Amniotic stem cell (primary cell): ENCODE measurements at places on chromosomes 5 and 9.

DNA sequence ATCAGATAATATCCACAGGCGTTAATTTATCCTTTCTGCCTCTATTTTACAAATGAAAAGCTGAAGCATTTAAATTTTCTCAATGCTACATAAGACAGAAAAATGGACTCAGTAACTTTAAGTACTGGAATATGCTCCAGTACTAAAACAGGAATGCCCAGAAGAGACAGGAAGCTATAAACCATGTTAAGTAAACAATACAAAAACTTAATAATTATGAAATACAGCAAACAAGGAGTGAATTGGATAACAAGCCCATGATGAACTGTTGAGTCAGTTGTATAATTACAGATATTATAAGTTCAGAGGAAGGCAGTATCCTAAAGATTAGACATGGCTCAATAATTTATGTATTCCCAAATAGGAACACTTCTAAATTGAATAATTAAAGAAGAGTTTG, 148.5 kb downstream of the CHSY3 start:
- DNase-seq: no peak

DNA sequence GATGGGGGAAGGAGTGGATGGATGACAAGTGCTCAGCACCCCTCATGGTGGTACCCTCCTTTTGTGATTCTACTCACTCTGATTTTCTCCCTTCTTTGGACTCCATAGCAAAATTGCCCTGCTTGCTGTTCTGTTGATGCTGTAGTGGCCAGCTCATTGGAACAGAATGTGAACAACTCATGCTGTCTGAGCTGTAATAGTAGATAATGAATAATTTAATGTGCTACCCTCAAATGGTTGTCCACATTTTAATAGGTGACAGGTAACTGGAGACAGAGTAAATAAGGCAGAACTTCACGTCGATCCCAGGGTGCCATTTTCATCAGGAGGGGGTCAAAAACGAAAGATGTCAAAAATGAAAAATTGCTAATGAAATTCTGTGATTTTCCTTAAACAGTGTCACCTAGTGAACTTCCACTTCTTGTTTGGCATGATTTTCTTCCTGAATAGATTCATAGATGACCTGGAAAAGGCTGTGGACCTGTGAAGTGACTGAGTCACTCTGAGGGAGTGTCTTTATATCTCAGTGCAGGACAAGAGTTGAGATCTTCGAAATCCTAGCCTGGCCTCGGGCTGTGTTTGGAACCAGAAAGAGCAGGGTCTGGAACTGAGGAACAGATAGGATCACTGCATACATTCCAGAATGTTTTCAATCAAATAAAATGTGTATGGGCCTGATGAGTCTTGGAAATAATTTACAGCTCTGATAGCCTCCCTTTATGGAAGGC, 270.2 kb downstream of the PSAT1 start:
- no peak for DNase-seq

DNA sequence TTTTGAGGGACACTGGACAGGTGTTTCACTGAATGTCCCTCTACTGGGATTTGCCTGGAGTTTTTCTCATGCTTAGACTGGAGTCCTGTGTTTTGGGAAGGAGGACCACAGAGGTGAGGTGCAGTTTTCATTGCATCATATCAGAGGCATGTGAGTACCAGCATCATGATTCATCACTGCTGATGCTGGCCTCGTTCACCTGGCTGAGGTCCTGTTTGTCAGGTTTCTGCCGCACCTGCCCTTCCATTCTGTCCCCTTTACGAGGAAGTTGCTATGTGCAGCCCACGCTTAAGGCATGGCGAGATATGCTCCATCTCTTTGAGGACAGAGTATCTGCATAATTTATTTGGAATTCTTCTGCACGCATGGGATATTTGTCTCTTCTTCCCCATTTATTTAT, 162.1 kb downstream of the TENT4A start:
- no peak for DNase-seq

- DNase-seq: no peak
Observed at GRCh38 chr9:109755040-109755439, 25.0 kb upstream of the PALM2AKAP2 start.

- no peak for DNase-seq
Observed at GRCh38 chr9:114078021-114078780, at the start of gene AMBP. Gene AMBP (minus strand): TSS chr9:114078300. CDS start chr9:114078209, 91 bp downstream.

- no peak for DNase-seq
Observed at GRCh38 chr5:61370506-61370905, 38.4 kb downstream of the ZSWIM6 start.

- DNase-seq: no peak
Observed at GRCh38 chr5:148924817-148925216, 98.4 kb downstream of the ADRB2 start.

- DNase-seq: peak; percentile 96
Observed at GRCh38 chr9:107750741-107751566, 261.4 kb upstream of the KLF4 start.

DNA sequence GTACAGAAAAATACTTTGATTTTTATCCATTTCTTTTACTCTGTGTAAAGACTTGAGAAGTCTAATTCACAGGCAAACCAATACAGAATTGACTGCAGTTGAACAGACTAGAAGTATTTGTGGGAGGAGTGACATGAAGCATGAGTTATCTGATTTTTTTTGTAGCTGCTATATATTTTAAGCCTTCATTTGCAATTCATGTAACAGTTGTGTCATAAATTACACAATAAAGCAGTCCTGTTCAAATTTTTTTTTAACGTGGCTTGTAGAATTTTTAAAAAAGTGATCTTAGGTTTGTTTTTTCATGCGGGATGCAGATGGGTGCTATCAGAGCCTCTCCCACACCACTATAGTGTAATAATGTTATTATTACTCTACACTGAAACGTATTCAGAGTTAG, 2.9 kb upstream of the MAML1 start:
- no peak for DNase-seq
